Stimulated activated CD8-positive, alpha-beta memory T cell treated with anti-CD3 and anti-CD28 coated beads, Interleukin-7, amount 100 ng/mL, for 1 hour (primary cell): ENCODE measurements at places on chromosomes 4 and X.

GRCh38 chrX:31836479-31836878, 764.6 kb upstream of the FTHL17 start:
- no peak for DNase-seq

DNA sequence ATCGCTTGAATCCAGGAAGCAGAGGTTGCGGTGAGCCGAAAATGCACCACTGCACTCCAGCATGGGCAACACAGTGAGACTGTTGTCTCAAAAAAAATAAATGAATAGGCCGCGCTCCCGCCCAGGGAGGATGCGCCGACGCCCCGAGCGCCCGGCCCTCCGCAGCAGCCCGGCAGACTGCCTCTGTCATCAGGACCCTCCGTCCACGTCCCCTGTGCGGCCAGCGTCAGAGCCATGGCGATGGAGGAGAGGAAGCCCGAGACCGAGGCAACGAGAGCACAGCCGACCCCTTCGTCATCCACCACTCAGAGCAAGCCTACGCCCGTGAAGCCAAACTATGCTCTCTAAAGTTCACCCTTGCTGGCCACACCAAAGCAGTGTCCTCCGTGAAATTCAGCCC, 21.4 kb downstream of the LIAS start:
- DNase-seq, result no peak

DNA sequence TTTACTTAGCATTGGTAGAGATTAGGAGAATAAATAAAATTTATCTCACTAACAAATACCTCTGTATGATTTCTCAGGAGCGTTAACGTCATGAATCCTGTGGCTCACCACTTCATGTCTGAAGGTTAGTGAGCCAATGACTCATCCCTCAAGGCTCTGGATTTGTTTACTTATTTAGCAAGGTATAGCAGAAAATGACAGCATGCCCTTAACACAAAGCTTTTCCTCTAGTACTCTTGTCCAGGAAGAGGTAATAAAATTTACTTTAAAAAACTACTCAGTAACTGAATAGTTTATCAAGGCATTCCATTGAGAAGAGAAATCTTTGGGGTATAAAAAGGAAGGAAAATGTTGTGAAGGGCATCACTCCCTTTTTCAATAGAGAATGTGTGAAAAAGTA, 823.8 kb downstream of the CCSER1 start:
- no peak for DNase-seq

GRCh38 chrX:107684956-107685385, 56.7 kb downstream of the PRPS1 start:
- DNase-seq, result no peak

GRCh38 chr4:184267206-184267608, 49.5 kb upstream of the ENPP6 start:
- no peak for DNase-seq

DNA sequence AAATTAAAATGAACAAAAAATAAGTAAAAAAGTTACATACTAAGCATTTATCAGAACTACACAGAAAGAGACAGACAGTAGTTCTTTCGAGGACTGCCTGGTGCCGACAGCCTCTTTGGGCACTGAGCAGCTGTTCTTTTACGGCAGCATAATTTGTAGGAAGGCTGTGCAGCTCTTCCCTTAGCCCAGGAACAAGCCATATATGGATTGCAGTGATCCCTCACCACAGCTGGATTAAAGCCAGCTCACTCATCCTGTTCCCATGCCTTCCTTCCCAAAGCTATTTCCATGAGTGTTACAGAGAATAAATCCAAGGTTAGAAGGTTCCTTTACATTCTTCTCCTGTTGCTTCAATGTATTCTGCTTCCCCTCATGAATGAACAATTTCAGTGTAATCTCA, 71.7 kb downstream of the DDX60L start:
- no peak for DNase-seq

DNA sequence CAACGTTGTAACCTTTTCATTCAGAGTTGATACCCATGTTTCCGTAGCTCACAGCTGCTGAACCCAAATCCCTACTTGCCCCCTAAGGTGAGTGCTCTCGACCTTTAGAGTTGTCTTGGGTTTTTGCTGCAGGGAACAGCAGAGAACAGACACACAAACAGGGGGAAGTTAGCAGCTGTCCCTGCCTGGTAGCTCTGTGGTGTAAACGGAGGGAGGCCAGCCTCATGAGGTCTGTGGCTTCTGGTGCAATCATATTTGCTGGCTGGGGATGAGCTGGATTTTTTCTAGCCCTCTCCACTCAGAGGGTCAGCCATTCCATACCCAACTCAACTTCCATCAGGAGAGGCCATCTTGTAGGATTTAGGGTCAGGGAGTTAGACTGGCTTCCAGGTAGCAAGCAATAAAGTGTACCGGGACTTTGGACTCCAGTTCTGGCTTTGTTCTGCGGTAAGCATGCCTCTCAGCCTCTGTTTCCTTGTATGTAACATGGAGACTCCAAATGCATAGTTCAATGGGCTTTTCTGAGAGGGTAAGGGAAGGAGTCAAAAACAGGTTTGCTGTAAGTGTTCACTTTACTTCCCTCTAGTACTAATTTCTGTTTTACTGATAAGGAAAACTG, 218.9 kb downstream of the MID1IP1 start:
- DNase-seq, result no peak

GRCh38 chr4:78510108-78510507, 41.5 kb upstream of the ANXA3 start:
- no peak for DNase-seq

DNA sequence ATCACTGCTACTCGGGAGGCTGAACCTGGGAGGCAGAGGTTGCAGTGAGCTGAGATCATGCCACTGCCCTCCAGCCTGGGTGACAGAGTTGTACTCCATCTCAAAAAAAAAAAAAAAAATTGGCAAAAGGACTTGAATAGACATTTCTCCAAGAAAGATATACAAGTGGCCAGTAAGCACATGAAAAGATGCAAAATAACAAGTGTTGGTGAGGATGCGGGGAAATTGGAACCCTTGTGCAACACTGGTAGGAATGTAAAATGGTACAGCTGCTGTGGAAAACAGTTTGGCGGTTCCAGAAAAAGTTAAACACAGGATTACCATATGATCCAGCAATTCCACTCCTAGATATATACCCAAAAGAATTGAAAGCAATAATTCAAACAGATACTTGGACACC, 19.4 kb downstream of the RBM10 start:
- DNase-seq, result no peak
